ENCODE measurements at places on chromosomes 5 and 9.

- DNase-seq, result peak; percentile 23
Measured at GRCh38 chr9:129223551-129224208, 45.6 kb upstream of the IER5L start.

- no peak for DNase-seq
Measured at GRCh38 chr9:107094370-107094769, 188.7 kb upstream of the RAD23B start.

DNA sequence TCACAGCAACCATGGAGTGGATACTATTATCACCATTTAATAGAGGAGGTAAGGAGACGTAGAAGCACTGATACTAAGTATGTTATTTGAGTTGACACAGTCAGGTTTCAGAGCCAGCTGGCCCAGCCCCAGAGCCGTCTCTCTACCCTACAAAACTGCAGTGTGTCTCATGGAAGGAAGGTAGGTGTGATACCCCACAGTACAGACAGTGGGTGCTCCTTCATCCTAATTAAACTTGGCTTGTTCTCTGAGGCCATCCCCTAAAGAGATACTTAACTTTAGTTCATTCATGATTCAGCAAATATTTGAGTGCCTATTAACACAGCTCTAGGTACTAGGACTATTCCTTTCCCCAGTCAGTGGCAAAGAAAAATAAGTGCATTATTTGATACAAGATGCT, 22.6 kb downstream of the PIP5K1B start:
- no peak for DNase-seq

DNA sequence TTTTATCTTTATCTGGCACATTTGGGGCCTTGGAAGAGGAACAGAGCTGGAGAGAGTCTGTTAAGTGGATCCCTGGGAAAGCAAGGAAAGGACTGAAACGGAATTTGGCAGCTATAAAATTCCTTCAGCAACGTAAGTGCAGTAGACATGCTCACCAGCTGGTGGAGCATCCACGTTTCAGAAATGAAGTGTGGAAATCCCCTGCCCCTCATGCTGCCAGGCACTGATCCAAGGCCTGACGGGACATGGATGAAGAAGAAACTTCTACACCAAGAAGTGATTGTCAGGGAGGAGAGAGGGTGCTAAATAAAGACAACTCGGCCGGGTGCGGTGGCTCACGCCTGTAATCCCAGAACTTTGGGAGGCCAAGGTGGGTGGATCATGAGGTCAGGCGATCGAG, 209.3 kb downstream of the ROR2 start:
- no peak for DNase-seq

- no peak for DNase-seq
Measured at GRCh38 chr5:180139731-180140055, 68.1 kb upstream of the RNF130 start.

DNA sequence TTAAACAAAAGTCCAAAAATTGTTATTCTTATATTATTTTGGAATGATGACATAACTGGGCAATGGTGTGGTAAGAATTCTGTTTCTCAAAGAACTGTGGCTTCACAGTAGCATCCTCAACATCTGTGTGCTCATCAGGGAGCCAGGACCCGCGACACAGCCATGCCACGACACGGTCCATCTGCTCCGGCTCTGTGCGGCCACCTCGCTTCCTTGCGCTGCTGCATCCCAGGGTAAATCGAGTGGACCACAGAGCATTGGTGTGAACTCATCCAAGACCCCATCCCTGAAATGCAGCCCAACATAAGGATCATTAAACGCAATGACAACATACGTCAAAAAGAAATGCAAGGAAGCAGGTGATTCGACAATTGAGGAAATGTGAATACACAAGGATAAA, 15.3 kb downstream of the WHRN start:
- DNase-seq, result no peak

DNA sequence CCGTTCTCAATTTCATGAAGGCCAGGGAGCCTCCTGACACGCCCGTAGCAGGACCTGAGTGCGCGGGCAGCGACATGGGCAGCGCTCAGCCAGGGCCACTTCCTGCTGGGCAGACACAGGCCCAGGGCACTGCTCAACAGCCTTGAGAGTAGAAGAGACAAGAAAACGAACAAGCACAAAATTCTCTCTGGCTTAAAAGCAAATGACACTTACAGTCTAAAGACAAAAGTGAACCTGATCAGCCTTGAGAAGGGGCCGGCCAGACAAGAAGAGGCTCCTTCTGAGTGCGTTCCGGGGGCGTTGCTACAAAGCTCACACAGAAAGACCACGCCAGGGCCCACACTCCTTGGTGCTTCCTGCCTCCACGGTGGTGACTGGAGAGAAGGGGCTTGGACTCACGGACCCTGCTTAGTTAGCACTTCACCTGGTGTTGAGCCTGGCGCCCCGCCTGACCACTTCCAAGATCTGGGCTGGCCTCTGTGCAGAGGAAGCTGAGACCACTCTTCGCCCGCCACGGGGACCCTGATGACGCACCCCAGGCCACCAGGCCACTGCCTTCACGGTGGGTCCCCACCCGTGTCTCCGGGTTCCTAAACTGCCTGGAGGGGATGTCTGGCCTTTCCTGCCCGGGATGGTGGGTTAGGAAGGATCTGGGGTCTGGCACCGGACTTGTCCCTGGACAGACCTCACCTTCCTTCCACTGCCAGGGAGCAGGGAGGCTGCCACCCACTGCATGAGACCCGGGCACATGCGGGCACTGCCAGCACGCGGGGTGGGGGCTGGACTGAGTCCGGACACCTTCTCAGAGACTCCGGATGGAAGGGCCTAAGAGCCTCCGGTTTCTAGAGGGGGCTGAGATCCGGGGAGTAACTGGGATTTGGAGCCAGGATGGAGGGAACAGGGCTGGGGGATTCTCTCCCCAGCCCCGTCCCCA, 1.3 kb downstream of the SLC12A7 start:
- DNase-seq, result no peak

DNA sequence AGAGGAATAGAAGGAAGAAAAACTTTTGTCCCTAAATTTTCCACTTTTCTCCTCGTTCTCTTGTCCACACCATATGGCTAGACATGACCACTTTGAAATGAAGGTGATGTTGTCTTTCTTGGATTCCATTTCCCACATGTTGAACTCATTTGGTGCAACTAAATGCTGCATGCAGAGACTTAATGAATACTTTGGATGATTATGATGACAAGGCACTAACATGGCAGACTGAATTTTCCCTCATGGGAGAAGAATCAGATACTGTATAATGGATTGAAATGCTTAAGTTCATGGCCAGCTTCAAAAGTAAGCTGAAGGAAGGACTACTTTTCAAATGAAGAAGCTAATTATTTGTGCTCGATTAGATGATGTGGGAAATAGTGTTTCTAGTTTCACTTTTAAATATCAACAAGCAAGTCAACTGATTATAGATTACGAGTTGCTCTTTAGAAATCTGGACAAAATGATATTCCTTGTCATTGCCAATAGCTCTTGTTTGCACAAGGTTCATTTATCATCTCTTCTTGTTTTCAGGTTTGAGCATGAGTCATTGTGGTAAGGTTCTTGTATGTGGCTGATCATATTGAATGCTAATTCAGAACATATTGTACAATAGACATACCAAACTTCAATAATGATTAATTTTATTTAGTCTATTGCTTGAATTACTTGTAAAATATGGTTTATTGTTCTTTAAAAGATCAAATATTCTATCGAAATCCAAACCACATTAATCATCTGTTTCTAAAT, 501.3 kb upstream of the FTMT start:
- no peak for DNase-seq

DNA sequence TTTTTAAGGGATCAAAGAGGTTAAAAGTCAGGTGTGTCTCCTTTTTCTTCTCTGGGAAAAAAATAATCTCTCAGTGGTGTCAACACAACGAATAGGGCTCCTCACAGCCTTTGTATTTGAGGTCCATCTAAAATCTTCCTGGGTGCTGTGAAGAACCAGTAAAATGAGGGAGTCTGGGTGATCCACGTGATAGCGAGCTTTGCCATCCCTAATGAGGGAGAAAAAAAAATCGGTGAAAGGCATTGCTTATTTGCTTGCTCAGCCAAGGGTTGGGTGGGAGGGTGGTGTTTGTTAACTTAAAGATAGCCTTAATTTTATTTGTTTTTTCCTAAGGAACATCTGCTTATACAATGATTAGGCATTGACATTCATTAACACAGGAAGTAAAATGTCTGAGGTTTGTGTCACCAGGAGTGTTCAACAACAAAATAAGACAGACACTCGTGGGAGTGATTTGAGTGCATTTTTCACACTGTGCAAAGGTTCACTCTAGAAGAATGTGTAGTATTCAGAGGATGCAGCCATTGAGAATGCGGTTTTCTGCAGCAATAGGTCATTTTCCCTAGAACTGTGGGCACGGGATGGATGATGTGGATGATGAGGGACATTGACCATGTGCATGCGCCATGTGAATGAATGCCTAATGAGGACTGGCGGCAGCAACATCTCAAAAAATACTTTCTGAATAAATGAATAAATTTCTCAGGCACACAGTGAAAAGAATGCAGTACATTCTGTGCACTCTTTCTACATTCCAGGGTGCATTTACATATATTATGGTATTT, 369.5 kb downstream of the NTRK2 start:
- DNase-seq, result no peak

GRCh38 chr9:81841333-81841732, 86.9 kb upstream of the SPATA31D4 start:
- no peak for DNase-seq

GRCh38 chr5:112160652-112161391, 258.3 kb downstream of the EPB41L4A start:
- DNase-seq, result peak; percentile 77

GRCh38 chr5:16600946-16601345, 15.9 kb downstream of the RETREG1 start:
- no peak for DNase-seq

- DNase-seq, result no peak
Measured at GRCh38 chr9:130898552-130898852, 1.9 kb upstream of the QRFP start.

DNA sequence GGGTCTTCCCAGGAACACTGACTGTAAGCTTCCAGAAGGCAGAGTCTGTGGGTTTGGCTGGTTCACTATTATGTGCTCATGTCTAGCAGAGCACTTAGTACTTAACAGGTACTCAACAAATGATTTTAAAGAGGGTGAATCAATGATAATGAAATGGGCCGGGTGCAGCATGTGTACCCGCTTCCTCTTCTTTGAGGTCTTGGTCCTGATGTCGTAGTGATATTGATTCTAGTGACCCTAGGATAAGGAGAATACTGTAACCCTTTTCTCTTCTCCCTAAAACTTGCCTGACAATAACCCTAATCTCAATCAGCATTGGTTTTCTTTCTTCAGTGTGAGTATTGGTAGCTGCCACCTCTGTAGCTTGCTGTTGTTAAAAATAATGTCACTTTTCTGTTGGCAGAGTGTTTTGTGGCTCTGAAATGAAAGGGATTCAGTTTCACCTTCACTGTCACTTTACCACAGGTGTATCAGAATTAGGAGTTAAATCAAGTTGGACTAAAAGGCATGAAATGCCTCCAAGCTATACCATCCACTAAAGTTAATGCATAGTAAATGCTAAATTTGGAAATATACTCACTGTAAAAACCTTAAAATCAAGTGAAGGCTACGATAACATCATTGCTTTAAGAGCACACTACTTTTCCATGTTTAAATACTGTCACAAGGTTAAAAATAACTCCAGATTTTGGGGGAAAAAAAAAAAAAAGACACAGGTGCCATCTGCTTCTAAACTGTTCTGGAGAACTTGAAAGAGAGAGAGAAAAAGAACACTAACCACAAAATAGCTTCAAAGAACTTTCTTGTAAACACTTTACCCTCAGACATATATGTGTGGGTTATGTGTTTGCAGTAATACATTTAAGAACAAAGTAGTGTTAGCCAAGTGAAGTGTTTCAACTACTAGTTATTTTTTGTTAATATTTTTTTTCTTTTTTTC, 6.0 kb downstream of the CAMK4 start:
- DNase-seq, result no peak

- peak; percentile 43 for DNase-seq
Measured at GRCh38 chr9:8366161-8366926, 566.8 kb upstream of the DMAC1 start.

GRCh38 chr5:40932766-40933165, 23.5 kb downstream of the C7 start:
- no peak for DNase-seq

DNA sequence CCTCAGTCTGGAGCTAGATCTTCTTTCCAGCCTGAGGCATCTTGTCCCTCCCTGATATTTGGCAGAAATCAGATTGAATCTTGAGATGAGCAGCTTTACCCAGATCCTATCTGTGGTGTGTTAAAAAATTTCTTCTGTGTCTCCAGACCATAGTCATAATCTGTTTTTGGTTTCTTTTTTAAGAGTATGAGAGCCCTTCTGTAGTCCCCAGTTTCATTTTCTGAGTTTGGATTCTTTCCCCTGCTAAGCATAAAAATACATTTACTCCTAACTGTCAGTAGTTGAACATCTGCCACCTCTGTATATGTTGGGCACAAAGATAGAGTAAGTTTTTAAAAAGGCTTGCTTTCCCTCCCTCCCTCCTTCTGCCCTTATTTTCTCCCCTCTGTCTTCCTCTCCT, 137.7 kb downstream of the CNTLN start:
- no peak for DNase-seq

- DNase-seq, result no peak
Measured at GRCh38 chr5:123154886-123155445, 65.9 kb downstream of the PRDM6 start.

GRCh38 chr5:55927861-55928655, 66.7 kb downstream of the IL6ST start:
- no peak for DNase-seq

DNA sequence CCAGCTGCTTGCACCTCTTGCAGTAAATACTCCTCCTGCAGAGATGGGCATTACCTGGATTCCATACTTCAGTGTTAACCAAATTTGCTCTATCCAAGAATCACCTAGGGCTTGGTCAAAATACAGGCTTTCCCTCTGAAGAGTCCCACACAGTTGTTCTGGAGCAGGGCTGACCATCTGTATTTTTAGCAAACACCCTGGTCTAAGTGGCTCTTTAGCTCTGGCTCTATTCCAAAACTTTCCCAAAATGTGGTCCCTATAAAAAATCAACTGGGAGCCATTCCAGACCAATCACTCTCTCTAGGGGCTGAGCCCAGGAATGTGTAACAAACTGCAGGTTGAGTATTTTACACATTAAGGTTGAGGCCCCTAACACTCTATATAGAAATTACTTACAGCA, 153.7 kb downstream of the SPOCK1 start:
- no peak for DNase-seq

DNA sequence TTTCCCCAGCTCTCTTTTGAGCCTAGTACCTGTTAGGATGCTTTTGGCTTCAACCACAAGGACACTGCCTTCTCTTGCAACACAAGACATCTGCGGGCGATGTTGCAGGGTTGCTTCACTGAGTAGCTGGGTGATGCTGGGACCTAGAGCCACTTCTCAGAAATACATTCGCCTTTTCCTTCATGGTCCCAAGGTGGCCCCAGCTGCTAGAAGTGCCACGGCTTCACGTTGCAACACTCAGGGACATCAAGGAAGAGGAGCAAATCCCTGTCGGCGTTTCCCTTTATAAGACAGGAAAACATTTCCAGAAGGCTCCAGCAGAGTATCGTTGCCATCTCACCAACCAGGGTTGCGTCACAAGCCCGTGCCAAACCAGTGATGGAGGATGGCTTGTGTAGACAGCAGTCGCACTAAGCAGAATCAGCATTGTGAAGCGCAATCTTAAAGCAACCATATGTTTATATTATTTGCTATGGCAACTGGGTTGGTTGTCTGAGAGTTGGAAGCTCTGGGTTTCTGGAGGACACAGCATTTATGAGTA, 62.7 kb downstream of the ANKRD33B start:
- DNase-seq, result no peak

- no peak for DNase-seq
Measured at GRCh38 chr5:76720988-76721569, 5.2 kb downstream of the F2R start.

All from NCI-H524 (cell line).